ENCODE measurements at places on chromosomes 11 and 22.

- DNase-seq: no peak
These were observed 8.0 kb upstream of the AHNAK start for GRCh38 chr11:62554387-62555167.

GRCh38 chr22:40951795-40952605, 822 bp downstream of the RBX1 start:
- DNase-seq: no peak

GRCh38 chr22:43390872-43391271, 20.9 kb upstream of the MPPED1 start:
- no peak for DNase-seq

DNA sequence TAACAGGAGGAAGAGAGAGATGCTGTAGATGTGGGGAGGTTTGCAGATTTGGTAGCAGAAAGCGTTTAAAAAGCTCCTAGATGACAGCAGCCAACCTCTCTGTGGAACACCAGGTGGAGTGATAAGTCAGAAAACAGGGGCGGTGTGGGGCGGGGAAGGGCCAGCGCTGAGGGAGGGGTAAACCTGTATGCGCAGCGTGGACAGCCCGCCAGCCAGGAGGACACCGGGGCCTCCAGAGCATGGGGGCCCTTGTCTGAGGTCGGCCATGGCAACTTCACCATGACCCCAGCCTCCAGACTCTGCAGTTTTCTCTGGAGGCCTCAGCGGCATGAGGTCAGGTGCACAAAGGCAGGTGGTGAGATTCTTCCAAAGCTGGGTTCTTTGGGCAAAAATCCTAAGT, 423.7 kb downstream of the BRD1 start:
- DNase-seq: no peak

- no peak for DNase-seq
These were observed 40.9 kb downstream of the ATG13 start for GRCh38 chr11:46658259-46658658.

GRCh38 chr11:36407356-36407755, 102.7 kb downstream of the TRAF6 start:
- no peak for DNase-seq

DNA sequence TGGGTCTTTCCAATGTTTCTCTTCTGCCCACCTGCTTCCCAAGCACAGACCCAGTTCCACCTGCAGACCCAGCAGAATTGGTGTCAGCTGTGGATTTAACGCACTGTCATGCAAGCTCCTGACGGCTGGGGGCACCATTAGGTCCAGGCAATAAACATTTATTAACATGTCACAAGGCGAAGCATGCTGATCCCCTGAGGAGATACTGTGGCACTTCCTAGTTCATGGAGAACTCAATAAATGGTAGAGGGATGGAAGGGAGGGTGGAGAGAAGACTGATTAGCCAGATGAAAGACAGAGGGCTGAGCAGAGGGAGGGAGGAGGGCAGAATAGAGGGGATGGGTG, 68.3 kb upstream of the TSPAN18 start:
- DNase-seq: peak; percentile 28

DNA sequence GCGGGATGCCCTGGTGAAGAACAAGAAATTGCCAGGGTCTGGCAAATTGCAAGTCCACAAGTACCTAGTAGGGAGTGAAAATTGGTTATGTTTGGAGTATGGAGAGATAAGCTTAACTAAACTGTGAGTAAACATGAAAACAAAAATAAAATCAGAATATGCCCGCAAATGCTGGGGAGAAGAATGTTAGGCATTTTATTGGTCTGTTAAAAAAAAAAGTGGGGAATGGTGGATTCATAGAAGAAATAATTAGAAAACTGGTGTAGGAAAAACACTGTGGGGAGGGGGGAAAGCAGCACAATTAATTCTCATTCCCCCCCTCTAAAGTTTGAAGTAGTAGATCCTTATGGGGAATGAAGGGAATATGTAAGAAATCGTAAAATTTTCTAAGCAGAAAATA, 40.6 kb upstream of the HSD17B12 start:
- no peak for DNase-seq

GRCh38 chr11:92266806-92267205, 42.2 kb downstream of the FAT3 start:
- DNase-seq: no peak

GRCh38 chr11:126140201-126140925, 71.1 kb downstream of the RPUSD4 start:
- DNase-seq: no peak

- no peak for DNase-seq
These were observed 590.0 kb downstream of the METTL15 start for GRCh38 chr11:28697920-28698827.

DNA sequence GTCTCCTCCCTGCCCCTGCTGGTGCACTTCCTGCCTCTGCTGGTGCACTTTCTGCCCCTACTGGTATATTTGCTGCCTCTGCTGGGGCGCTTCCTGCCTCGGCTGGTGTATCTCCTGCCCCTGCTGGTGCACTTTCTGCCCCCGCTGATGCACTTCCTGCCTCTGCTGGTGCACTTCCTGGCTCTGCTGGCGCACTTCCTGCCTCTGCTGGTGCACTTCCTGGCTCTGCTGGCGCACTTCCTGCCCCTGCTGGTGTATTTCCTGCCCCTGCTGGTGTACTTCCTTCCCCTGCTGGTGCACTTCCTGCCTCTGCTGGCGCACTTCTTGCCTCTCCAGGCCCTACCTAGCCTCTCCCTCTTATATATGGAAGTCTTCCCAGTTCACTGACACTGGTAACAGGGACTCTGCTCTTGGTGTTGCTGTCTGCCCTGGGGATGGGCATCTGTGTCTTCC, 10.1 kb downstream of the MTFP1 start:
- DNase-seq: peak; percentile 80

- no peak for DNase-seq
These were observed 31.5 kb downstream of the C22orf31 start for GRCh38 chr22:29030016-29030617.

- no peak for DNase-seq
These were observed 30.5 kb downstream of the RTN3 start for GRCh38 chr11:63711838-63712237.

DNA sequence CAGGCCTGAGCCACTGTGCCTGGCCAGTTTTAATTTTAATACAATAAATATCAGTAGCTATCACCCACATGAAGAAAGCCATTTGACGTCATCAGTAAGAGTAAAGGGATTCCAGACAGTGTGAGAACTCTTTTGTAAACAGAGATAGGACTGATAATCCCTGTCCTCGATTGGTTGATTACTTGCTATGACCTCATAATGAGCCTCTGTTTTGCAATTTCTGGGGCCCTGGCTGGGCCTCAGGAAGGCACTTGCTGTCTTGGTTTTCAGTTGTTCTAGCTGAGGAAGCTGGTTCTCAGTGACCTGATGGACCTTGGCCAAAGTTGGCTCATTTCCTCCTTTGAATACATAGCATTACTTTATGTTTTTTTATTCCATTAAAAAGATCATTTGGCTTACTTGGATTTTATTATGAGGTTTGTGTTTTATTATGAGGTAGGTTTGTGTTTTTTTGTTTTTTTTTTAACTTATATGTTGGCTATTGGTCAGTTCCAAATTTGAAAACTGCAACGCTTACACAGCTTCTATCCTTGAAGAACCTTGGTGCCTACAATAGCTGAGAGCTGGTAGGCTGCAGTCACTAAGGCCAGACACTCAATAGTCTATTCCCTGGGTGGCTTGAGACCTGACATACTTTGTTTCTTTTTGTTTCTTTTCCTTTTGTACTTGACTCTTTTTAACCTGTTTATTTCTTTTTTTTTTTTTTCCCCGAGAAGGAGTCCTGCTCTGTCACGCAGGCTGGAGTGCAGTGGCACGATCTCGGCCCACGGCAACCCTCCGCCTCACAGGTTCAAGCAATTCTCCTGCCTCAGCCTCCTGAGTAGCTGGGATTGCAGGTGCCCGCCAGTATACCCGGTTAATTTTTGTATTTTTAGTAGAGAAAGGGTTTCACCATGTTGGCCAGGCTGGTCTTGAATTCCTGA, 20.0 kb downstream of the MARK2 start:
- DNase-seq: no peak

DNA sequence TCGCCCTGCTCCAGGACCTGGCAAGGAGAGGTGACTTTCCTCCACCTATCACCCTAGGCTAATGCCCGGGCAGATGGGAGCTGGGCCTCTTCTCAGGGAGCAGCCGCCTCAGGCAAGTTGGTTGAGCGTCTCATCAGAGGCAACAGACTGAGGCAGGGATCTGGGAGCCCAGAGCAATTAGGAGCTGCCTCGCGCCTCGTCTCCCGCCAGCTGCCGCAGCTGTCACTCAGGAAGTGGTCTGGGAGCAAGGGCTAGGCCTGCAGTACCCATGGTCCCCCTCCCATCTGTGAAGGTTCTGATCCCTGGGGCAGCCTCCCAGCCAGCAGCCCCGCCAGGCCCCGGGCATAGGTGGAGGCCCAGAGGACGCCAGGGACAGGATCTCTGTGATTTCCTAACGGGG, 4.6 kb upstream of the CABP7 start:
- no peak for DNase-seq

- peak; percentile 71 for DNase-seq
These were observed 35.0 kb downstream of the TPBGL start for GRCh38 chr11:75275581-75275980.

- no peak for DNase-seq
These were observed 2314.1 kb downstream of the LRRC4C start for GRCh38 chr11:39145346-39145745.

- no peak for DNase-seq
These were observed 15.2 kb downstream of the ZBTB16 start for GRCh38 chr11:114074546-114075343.

- no peak for DNase-seq
These were observed 26.6 kb downstream of the DKK3 start for GRCh38 chr11:11981840-11982239.

DNA sequence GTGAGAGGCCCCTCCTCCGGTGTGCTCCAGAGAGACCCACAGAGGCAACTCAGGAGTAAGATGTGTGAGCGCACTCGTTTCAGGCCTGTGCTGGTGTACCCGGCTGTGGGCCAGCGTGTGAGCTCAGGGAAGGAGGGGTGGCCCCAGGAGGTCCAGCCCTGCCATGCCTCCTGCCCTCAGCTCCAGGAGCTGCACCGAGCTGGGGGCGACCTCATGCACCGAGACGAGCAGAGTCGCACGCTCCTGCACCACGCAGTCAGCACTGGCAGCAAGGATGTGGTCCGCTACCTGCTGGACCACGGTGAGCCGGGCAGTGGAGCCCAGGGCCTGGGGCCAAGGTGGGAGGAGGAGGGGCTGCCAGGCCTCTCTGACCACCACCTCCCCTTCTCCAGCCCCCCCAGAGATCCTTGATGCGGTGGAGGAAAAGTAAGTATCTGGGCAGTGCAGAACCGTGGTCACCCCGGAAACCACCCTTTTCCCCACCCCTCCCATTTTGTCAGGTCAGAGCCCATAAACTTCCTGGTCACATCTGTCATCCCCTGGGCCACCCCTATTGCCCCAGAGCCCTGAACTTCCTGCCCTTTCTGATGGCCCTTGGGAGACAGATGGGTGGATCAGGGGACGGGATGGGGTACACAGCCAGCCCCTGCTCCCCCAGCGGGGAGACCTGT, 2.5 kb upstream of the MDK start:
- no peak for DNase-seq

GRCh38 chr11:132844956-132845696, 687.2 kb downstream of the OPCML start:
- DNase-seq: no peak

DNA sequence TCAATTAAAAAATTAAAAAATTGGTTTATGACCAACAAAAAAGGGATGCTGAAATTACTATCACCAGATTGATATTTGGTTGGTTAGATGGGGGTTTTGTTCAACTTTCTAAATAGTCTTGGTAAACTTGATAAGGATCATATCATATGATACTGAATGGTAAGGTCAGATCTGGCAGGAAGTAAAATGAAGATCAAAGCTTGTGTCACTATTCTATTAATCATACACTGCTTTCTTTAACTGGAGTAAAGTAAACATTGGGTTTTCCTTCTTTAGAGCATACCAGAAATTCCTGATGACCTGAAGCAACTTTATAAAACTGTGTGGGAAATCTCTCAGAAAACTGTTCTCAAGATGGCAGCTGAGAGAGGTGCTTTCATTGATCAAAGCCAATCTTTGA, 40.2 kb downstream of the RRM1 start:
- no peak for DNase-seq

DNA sequence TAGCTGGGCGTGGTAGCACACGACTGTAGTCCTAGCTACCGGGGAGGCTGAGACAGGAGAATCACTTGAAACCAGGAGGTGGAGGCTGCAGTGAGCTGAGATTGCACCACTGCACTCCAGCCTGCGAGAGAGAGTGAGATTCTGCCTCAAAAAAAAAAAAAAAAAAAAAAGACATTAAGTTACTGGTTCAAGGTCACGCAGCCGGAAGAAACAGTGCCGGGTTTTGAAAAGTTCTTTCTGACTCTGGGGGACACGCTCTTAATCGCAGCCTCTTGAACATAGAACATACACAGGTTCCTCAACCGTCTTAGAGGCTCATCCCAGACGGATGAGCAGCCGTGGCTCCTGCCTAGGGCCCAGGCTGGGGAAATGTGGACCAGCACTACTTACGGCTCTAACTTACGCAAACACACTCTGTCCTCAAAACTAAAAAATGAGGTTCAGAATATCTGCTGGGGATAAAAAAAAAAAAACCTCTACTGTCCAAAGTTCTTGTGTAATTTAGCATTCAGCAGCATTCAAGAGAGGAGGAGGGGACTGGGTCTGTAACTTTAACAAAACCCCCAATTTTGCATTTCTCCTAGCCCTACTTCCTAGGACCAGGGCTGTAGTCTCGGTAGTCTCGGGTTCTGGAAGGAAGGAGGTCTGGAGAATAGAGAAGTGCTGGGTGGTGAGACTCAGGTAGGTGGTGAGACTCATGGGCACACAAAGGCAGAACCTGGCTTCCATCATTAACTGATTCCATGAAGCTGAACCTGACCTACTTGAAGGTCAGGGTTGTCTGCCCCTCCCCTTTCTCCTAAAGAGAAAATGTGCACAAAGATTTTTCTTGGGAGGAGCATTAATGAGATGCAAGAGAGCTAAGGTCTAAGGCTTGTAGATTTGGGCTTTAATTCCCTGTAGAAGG, 6.0 kb downstream of the SPTBN2 start:
- DNase-seq: no peak

GRCh38 chr11:126072801-126073594, 10.3 kb upstream of the CDON start:
- no peak for DNase-seq

GRCh38 chr22:20054485-20054884, 25.6 kb upstream of the DGCR8 start:
- no peak for DNase-seq

DNA sequence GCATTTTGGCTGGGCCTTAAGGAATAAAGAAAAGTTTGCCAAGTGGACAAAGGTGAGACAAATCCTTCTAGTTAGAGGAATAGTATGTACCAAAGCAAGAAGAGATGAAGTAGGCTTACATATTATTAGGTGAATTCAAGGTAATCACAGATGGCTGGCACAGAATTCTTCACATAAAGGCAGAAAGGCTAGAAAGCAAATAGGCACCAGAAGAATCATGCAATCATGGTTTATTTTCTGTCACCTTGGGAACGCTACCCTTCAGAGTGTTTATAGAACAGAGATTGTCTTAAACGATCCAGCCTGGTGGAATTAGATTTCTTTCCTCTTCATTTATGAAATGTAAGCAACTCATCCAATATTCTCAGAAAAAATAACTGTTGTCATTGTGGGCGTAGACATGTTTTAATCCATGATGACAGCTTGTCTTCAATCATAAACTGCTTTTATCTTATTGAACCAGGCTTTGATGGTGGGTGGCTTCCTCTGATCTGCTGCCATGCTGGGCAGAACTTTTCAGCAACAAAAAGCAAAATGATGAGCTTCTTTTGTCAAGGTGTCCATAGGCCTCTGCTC, 49.0 kb upstream of the CSNK2A3 start:
- no peak for DNase-seq

GRCh38 chr11:110185121-110185591, 92.0 kb downstream of the ZC3H12C start:
- DNase-seq: no peak

All from activated T-cell treated with anti-CD3 and anti-CD28 coated beads, Interleukin-2, amount 50 U/mL, for 1 hour (primary cell).